ENCODE measurements at places on chromosomes 2 and 18. TPM values are rescaled to one million over a fixed set of nuclear protein-coding genes. Genes with fewer than 3 reads are reported as not detected.
A peak's percentile ranks its signal among the peaks of the same experiment; 100 is the strongest.

- no peak for DNase-seq
Measured at GRCh38 chr2:187174582-187174981, 273.5 kb downstream of the CALCRL start.

DNA sequence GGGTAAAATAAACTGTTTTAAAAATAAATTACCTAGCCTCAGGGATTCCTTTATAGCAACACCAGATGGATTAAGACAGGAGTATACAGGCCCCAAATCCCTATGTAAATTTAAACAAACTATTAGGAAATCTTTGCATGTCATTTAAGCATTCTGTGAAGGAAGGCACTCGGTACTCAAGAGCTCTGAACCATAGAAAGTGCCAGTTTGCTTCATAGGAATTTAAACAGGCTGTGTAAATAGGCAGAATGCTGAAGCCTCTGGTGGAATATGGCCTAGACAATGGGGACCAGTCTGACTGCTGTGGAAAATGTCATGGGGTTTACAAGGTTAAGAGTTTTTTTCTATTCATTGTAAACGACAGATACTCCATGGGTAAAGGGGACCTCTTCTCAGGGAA, 377.4 kb downstream of the DLGAP1 start:
- no peak for DNase-seq

DNA sequence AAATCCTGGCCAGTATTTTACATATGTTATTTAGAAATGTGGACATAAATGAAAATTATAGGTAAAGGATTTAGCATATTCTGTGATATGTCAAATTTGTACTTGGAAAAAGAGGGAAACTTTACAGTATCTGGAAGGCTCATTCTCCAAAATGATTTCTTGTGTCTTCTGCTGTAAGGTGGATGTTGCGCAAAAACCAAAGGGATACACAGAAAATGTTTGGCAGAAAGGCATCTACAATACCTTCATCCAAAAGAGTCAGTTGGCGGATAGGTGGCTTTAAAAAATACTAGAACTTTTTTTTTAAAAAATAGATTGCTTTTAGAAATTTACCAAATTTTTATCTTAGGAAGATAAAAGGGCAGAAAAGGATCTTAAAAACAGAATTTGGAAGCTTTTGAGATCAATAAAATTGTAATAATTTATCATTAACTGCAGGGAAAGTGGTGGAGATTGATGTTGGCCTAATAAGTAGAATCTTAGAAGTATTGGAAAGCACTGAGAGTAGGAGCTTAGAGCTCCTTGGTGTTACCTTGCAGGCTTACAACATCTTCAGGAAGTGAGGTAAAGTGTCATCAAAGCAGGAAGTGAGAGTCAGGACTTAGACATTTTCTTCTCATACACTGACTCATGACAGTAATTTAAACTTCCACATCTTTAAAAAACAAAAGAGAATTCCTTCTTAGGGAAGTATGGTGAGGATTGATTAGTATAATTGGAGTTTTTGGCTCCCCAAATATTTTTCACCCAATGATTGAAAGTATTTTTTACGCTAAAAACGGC, 2.1 kb downstream of the NABP1 start:
- no peak for DNase-seq

DNA sequence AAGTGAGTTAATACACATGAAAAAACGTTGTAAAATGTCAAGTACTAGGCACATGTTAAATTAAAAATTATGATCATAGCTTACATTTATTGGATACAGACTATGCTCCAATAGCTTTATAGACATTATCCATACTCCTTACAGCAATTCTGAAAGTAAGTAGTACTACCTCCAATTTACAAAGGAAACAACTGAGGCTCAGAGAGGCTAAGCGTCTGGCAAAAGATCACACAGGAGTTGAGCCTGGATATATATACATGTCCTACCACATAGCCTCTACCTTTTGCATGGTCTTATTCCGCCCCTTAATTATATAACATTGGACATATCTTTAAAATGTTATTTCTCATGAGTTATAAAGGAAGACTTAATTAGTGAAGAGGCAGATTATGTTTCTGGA, 127.3 kb downstream of the CSRNP3 start:
- no peak for DNase-seq

DNA sequence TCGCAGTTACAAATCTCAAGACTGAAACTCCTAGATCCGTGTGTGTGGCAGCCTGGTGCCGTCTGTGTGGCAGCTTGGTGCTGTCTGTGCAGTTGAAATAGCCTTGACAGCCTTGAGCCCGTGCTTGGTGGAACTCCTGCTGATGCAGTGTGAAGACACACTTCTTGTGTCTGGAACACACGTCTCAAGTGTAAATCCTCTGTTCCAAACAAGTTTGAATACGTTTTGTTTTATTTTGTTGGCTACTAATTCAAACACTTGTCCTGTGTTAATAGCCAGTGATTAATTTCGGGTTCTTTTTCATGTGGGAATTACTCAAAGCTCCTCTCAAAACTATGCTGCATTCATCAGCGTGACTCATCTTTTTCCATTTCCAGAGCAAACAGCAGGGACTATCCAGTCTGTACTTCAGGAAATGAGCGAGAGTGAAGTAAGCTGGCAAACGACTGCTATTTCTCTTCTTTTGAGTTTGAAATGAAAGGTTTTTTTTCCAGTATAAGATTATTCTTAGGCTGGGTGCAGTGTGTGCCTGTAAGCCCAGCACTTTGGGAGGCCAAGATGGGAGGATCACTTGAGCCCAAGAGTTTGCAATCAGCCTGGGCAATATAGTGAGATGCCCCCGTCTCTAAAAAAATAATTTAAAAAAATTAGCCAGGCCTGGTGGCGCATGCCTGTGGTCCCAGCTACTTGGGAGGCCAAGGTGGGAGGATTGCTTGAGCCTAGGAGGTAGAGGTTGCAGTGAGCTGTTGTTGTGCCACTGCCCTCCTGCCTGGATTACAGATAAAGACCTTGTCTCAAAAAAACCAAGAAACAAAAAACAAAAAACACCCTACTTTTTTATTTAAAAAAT, 152.9 kb downstream of the SPP2 start:
- DNase-seq, result peak; percentile 89

DNA sequence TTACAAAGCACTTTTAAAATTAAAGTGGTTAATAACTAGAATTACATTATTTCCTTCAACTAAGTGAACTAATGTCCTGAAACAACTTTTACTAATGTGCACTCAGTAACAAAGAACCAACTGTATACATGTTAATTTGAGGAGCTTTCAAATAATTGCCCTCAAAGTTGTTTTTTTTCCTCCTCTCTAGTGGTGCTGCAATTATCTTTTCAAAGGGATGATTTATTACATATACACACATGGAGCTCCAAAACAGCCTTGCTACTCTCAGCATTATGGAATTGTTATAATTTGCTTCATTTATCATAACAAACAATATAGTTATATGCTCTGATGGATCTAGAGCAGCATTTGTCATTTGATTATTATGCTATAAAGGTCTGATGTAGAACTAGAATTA, 246.3 kb upstream of the RASGRP3 start:
- no peak for DNase-seq

DNA sequence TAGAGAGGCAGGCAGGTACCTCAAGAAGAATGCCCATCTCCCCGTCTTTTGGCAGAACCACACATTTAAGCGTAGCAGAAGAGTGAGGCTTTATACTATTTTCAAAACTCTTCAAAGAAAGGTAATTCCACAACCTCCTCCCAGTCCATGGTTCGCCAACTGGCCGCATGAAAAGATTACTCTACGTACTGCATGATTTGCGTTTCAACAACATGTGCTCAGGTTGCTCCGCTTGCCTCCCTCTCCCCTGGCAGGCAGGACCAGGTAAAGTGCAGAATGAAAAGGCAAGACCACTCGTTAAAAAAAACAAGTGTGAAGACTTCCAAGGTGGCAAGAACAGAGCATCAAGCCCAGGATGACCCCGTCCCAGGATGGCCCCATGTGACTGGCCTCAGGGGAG, 143.7 kb downstream of the SP3 start:
- no peak for DNase-seq

- no peak for DNase-seq
Measured at GRCh38 chr2:199144546-199144945, 313.2 kb downstream of the SATB2 start.

DNA sequence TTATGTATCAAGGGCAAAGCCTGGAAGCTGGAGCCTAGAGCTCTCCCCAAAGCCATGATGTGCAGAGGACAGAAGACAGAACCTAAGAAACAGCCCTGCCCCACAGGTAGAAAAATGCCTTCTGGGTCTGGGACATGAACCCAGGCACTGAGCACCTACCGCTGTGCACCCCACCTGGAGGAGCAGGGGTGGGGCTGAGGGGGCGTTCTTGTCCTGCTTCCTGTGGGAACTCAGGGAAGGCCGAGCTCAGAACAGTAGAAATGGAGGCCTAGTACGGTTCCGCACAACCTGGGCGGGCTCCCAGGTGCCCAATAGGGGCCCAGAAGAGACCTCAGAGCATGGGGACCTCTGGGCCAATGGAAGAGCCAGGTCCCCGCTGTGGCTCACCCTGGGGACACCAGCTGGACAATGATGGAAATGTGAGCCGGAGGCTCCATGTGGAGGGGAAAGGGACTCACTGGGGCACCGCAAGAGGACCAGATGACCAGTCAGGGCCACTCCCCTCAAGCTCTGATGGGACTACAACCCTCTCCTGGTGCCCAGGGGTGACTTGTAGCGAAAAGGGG, 3.2 kb downstream of the CRACDL start:
- no peak for DNase-seq

- DNase-seq, result no peak
Measured at GRCh38 chr18:59779979-59780378, 82.8 kb upstream of the CCBE1 start.

GRCh38 chr18:43662657-43663056, 385.4 kb upstream of the SYT4 start:
- no peak for DNase-seq

GRCh38 chr2:205770577-205770976, 88.3 kb downstream of the NRP2 start:
- DNase-seq, result no peak

The TUBB8B gene
- not detected for total RNA-seq

The MYCN gene
- total RNA-seq, result not detected

The IL36B gene
- not detected for total RNA-seq

The HOXD8 gene
- total RNA-seq, result 22.0 TPM

The XIRP2 gene
- total RNA-seq, result not detected

All from Caki2 (cell line).